Fibroblast of the aortic adventitia (primary cell): ENCODE measurements at places on chromosomes 2 and 18.

DNA sequence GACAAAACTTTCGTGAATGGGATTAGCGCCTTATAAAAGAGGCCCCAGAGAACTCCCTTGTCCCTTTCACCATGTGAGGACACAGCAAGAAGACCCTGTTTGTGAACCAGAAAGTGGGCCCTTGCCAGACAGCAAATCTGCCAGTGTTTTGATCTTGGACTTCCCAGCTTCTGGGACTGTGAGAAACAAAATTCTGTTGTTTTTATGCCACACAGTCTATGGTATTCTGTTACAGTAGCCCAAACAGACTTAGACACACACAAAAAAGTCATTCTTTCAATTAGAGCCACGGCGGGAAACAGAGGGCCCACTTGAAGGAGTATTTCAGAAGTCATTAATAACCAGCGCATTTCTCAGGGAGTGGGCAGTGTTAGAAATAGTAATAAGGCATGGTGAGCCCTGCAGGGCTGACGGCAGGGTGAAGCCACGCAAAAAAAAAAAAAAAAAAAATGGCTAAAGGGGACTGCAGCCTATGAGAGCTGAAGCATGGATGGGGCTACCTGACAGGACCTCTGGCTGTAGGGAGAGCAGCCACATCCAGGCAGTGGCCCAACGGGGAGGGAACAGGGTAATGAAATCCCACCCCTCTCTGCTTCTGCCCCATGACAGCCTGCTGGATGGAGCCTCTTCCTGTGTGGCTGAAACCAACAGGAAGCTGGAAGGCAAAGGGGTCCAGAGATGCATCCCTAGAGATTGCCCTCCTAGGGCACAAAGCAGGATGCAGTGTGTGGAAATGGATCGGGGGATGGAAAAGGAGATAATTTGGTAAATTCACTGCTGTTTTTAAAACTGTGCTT lies 189.3 kb downstream of the KCNS3 start:
- DNase-seq: no peak

DNA sequence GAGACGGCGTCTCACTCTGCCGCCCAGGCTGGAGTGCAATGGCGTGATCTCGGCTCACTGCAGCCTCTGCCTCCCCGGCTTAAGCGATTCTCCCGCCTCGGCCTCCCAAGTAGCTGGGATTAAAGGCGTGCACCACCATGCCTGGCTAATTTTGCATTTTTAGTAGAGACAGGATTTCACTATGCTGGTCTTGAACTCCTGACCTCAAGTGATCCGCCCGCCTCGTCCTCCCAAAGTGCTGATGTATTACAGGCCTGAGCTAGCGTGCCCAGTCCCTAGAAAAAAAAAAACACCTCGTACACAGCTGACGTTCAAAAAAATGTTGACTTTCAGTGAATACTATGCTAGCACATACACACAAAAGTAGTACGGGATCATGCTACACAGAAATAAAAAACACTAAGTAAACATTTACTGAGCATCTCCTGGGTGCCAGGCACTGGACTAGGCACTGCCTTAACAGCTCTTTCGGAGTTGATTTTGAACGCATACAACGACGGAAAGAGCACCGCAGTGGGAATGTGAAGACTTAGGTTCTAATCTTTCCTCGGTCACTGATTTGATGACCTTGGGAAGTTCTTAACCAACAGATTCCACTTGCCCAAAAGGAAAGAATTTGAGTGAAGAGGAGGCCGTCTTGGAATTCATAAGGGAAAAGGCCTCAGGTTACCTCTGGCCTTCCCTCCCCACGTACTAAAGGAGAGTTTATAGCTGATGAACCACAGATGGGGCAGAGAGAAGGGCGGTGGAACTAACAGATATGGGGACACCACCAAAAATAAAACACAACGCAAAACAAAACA lies 1.1 kb downstream of the DNAJC27 start:
- DNase-seq: peak; percentile 60

DNA sequence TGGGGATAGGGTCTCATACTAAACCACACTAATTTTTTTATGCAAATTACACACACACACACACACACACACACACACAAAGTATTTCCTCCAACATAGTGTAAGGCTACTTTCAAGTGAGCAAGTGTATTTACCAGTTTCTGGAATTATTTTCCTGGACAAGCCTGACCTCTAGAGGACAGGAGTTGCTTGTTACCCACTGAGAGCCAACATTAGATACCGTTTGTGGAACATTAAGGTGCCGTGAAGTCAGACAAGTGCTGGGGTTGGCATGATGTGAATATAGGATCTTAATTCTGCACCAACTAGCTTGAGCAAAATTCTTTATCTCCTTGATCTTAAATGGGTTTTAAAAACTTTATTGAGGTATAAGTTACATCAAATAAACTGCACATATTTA lies 39.3 kb upstream of the SERPINB2 start:
- peak; percentile 78 for DNase-seq

DNA sequence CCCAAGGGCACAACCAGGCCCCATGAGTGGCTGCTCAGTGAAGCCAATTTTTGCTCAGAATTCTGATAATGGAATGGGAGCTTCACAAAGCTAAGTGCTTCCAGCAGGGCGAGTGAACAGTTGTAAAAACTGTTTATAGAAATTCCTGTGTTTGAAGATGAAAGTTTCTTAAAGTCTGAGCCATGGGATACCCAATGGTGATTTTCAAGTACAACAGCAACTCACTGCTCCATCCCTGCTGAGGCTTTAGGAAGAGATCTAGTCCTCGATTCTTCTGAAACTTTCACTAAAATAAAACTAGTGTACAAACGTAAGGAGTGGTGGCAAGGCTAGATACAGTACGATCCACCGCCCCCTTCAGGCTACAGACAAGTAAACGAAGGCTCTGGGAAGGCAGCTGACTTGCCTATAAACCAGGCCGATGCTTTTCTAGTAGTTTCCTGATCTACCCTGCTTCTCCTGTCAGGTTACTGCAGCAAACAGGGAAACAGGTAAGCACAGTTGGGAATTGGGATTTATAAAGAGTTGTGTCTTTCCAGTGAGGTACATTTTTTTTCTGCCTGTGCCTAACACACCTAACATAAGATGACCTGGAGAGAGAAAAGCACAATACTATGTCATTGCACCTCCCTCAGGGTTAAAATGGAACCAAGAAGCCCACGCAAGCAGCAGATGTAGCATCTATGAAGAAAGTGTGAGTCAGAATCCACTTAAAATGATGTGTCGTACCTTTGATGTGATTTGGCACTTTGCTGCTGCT lies 108.7 kb downstream of the UXS1 start:
- peak; percentile 57 for DNase-seq

DNA sequence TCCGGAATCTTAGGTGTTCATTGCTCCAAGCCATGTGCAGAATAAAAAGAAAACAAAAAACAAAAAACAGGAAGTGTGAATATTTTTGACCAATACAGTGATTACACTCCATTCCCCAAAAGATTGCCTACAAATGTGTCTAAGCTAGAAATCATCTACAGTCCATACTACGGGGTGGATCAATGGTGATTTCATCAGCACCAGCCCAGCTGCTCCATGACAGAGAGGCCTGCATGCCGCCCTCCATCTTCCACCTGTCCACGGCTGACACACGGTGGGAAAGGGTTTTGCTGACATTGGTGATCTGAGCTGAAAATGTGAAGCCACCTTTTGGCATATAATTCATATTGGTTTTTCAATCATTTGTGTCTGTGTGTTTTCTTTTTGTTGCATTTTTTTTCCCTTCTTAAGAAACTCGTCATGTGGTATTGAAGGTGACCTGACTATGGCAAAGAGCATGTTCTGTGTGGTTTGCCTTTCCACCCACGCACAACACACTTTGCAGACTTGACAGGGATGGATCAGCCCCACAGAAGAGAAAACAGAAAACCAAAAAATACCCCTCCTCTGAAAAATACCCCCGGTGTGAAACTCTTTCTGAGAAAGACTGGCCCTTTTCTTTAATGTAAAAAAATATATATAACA lies 533.1 kb downstream of the RNF144A start:
- no peak for DNase-seq

DNA sequence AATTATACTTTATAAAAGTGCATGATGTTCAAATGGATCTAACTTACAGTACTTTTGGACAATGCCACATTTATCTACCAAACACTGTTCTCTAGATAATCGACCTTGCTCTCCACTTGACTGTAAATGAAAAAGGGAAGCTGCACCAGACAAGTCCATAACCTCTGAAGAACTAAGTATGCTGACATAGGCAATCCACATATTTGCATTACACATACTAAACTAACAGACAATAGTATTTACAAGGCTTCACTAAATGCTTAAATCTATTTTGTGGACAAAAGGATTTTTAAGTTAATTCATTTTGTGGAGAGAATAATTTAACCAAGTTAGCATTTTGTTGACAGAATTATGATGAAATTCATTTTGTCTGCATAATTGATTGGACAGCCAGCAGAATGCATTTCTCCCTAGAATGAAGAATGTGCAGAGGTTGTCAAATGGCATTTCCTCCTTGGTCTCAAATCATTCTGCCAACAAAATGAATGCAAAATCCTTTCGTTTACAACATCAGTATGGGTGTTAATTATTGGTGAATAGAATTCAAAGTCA lies 520.9 kb downstream of the CPS1 start:
- no peak for DNase-seq

DNA sequence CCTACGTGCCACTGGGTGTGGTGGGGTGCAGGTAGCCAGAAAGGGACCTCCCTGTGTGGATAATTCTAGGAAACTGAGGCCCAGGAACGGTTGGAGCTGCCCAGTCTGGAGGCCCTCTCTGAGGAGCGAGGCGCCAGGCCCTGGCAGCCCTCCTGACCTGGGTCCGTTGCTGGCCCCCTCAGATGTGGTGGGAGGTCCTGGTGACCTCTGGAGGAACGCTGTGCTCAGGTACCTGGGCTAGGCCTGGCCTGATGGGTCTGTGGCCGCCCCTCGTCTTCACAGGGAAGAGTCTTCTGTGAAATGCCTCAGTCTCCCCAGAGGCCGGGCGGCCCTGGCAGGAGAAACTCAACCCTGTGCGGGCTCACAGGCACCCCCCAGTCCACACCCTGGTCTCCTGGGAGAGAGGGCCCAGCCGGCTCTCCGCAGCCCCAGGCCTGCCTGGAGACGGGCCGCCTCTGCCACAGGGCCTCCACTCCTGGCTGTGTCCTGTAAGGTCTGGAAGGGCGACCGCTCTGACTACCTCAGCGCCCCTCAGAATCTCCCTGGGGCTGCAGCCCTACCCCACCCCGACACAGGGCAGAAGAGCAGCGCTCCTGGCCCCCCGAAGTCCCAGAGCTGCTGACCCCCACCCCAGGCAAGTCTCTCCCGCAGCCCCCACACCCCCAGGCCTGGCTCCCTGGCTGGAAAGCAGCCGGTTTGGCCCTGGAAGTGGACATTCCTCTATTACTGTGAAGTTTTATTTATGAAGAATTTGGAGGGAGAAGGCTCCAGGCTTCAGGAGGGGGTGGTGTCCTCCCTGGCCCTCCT lies 3.7 kb downstream of the B3GNT7 start:
- DNase-seq: no peak

DNA sequence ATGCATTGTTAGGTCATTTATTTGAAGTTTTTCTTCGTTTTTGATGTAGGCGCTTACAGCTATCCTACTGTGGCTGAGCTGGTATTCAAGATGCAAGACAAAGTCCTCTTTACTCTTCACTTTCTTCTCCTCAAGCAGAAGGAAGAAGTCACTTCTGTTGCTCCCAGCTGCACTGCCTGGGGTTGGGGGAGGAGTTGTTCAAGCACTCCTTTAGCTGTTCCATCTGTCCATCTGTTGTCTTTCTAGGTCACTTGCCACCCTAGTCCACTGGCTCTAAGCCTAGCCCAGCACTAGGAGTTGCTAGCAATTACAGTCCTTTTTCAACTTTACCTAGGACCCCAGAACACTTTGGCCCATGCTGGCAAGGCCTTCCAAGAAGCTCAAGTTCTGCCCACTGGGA lies 200.6 kb upstream of the RBMS1 start:
- DNase-seq: no peak

- no peak for DNase-seq
Observed at GRCh38 chr2:228131833-228132232, 49.7 kb downstream of the SPHKAP start.

GRCh38 chr2:152376385-152376784 lies 41.4 kb downstream of the FMNL2 start:
- DNase-seq: no peak

GRCh38 chr2:69583321-69583833 lies 60.2 kb downstream of the AAK1 start:
- no peak for DNase-seq

GRCh38 chr18:12049978-12050811 lies 43.4 kb upstream of the ANKRD62 start:
- DNase-seq: no peak

DNA sequence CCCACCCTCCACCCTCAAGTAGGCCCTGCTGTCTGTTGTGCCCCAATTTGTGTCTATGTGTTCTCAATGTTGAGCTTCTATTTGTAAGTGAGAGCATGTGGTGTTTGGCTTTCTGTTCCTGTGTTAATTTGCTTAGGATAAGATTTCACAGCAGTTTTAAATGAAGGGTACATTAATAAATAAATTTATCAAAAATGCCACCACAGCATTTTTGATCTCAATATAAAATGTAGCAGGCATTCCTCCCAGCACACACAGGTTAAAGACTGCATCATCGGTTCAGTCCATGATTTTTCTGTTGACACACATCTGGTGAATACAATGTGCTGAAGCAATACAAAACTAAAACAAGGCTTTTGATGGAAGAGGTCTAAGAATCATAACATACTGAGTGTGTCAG lies 412.0 kb upstream of the LYPD1 start:
- DNase-seq: no peak

GRCh38 chr2:11234309-11234708 lies 79.0 kb downstream of the SLC66A3 start:
- DNase-seq: peak; percentile 48

- peak; percentile 61 for DNase-seq
Observed at GRCh38 chr2:201909961-201910361, 103.6 kb downstream of the CDK15 start.

- DNase-seq: no peak
Observed at GRCh38 chr2:109457794-109458193, 156.0 kb downstream of the SEPTIN10 start.

DNA sequence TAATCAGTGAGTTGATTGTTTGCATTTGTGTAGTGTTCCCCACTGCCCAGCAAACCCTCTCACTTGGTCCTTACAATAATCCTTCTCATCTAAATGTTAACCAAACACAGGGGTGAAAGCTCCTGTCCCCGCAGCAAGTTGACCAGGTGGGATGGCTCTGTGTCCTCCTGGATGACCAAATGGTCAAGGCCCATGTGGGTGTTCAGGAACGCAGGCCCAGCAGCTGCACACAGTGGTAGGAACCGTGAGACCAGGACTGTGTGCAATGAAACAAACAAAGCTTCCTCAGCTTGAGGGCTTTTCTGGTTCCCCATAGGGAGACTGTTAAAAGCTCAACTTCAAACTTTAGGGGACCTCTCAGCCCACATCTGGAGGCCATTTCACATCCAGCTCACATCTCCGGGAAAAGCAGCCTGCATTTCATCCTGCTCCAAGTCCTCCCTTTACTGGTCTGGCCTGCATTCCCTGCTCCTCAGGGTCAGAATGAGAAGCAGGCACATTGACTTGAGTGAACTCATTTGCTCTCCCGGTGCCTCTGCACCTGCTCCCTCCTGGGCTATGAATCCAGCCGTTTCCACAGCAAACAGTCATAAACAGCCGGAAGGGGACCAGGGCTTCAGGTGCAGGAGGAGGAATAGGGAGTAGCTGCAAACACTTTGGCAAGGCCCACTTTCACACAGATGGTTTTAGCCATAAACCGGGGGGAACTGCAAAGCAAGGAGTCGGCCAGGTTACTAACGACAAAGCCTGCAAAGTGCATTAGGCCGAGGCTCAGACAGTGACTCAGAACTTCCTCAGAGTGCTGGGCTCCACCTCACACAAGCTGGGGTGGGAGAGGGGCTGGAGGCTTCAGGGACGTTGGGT lies 144.7 kb downstream of the CAPN13 start:
- DNase-seq: peak; percentile 32
